ENCODE measurements at places on chromosomes 3 and 15. TPM values are rescaled to one million over a fixed set of nuclear protein-coding genes. Genes with fewer than 3 reads are reported as not detected.

The GOLGA8J gene
- total RNA-seq = not detected

The C3orf85 gene
- not detected for total RNA-seq

The SEMA7A gene
- 1.0 TPM for total RNA-seq

The LOXL1 gene
- 59.0 TPM for total RNA-seq

The DUSP7 gene
- 33.7 TPM for total RNA-seq

The FANCD2 gene
- 1.7 TPM for total RNA-seq

The FBXW12 gene
- total RNA-seq = not detected

The SGO1 gene
- total RNA-seq = not detected

The SLC9C1 gene
- 0.35 TPM for total RNA-seq

The CPB1 gene
- 0.41 TPM for total RNA-seq

The CELSR3 gene
- total RNA-seq = 0.11 TPM

The CRABP1 gene
- total RNA-seq = not detected

The COLQ gene
- 24.3 TPM for total RNA-seq

The GHSR gene
- total RNA-seq = not detected

The C2CD4A gene
- not detected for total RNA-seq

The RNU6-1 gene
- not detected for total RNA-seq

The LSM3 gene
- 15.0 TPM for total RNA-seq

The PLSCR2 gene
- total RNA-seq = not detected

The GPR15 gene
- total RNA-seq = not detected

The ATP13A5 gene
- total RNA-seq = not detected

The FYTTD1 gene
- 39.9 TPM for total RNA-seq

The GALNT15 gene
- total RNA-seq = 21.7 TPM

The ACTRT3 gene
- total RNA-seq = 0.30 TPM

The GXYLT2 gene
- total RNA-seq = 37.3 TPM

The SERPINI2 gene
- 2.2 TPM for total RNA-seq

The DAZL gene
- not detected for total RNA-seq

The AADACL2 gene
- total RNA-seq = 0.16 TPM

The CLDN1 gene
- 12.7 TPM for total RNA-seq

The RBP2 gene
- total RNA-seq = not detected

The KY gene
- 0.33 TPM for total RNA-seq

The TGM4 gene
- not detected for total RNA-seq

The GOLGA6B gene
- total RNA-seq = not detected

The NMNAT3 gene
- 23.4 TPM for total RNA-seq

The ZNF660 gene
- 1.1 TPM for total RNA-seq

The NDUFB5 gene
- total RNA-seq = 304 TPM

The AVEN gene
- 12.9 TPM for total RNA-seq

The THSD4 gene
- 85.3 TPM for total RNA-seq

The CGNL1 gene
- total RNA-seq = 29.8 TPM

The SCG3 gene
- not detected for total RNA-seq

The MCF2L2 gene
- total RNA-seq = not detected

The TBL1XR1 gene
- total RNA-seq = 79.9 TPM

The ARPP21 gene
- not detected for total RNA-seq

The SIDT1 gene
- 0.16 TPM for total RNA-seq

The ALCAM gene
- 16.5 TPM for total RNA-seq

The CCDC54 gene
- not detected for total RNA-seq

The CHL1 gene
- 36.7 TPM for total RNA-seq

The SAMMSON gene
- total RNA-seq = not detected

The SAXO2 gene
- total RNA-seq = not detected

The INKA1 gene
- total RNA-seq = 1.8 TPM

Data from right atrium auricular region (tissue), 2 donors.